Bone marrow (tissue), 2 donors: ENCODE measurements at places on chromosomes 13 and 19.

- no peak for DNase-seq
Observed at GRCh38 chr13:30915691-30916541, 9.8 kb downstream of the MEDAG start.

DNA sequence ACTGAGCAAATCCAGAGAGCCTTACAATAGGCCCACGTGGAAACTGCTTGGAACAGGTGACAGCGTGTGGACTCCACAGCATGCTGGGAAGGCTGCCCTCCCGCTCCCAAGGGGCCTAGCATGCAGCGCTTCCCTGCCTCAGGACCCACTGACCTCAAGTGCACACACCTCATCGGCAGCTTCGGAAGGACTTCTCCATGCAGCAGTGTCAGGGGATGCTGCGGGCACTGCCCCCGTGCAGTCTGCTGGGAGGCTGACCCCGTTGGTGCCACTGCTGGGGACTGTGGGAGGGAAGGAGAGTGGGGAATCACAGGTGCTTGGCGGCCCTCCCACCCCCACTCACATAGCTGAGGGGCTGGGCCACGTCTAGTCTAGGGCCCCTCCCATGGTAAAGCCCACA lies 17.2 kb downstream of the CAPS start:
- DNase-seq, result no peak

- no peak for DNase-seq
Observed at GRCh38 chr13:89514534-89515312, 1832.8 kb upstream of the MIR17HG start.

DNA sequence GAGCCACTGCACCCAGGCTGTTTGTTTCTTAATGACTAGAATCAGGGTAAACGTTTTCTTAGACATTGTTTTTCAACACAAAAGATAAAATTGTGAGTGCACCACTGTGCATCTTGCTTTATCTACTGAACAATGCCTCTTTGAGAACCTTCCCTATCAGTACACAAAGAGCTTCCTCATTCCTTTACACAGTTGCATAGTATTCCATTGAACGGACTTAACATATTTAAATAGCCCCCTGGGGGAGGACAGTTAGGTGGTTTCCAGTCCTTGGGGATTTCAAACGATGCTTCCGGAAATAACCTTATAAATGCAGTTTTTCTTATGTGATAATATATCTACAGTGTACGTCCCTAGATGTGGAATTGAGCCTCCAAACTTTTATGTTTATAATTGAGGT lies 8.6 kb downstream of the POLD1 start:
- DNase-seq, result no peak

DNA sequence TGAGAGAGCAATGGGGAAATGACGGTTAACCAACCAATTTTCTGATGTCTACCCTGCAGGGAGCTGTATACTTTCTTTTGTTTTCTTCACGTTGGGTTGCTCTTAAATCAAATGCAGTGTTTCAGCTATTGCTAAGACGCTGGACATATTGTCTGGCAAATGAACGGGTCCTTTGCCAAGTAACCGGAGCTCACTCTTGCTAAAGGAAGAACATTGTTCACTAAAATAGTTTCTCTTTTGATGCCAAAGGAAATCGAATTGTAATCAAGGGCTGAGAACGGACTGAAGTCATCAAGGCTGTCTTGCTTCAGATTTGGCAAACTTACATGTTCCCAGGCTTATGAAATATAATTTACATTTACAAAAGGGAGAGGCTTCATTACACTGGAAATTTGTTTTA lies 142.3 kb upstream of the ARGLU1 start:
- DNase-seq, result no peak

DNA sequence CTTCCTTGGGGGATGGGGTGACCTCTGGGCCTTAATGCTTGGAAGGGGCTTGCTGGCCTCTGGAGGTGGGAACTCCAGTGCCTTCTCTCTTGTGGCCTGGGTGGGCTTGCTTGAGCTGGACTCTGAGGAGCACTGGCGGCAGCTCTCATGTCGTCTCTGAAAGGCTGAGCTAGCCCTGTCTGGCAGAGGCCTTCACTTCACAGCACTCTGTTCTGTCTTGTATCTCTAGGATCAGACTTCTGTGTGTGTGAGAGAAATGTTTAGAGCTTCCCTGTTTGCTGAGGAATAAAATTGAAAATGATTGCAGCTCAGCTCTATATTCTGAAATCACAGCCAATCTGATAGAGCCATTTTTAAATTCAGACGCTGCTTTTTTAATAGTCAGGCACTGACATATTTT lies 185.3 kb downstream of the KCNRG start:
- no peak for DNase-seq

- no peak for DNase-seq
Observed at GRCh38 chr13:75666646-75667351, 30.7 kb downstream of the LMO7 start.

DNA sequence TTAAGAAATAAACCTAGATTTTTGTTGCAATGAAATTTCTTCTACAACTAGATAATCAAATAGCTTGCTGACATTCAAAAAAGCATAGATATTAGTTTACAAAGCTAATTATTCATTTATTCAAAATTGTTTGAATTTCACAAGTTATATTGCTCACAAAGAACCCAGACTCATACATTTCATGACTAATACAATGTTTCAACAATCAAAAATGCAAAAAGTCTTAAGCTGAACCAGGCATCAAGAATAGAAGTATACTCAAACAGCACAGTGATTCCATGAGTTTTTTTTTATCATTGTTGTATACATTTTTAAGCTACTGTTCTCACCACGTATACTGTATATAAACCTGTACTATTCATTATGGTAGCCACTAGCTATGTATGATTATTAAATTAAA lies 51.0 kb downstream of the DIAPH3 start:
- no peak for DNase-seq

- no peak for DNase-seq
Observed at GRCh38 chr13:51804295-51805172, 571 bp upstream of the DHRS12 start.

DNA sequence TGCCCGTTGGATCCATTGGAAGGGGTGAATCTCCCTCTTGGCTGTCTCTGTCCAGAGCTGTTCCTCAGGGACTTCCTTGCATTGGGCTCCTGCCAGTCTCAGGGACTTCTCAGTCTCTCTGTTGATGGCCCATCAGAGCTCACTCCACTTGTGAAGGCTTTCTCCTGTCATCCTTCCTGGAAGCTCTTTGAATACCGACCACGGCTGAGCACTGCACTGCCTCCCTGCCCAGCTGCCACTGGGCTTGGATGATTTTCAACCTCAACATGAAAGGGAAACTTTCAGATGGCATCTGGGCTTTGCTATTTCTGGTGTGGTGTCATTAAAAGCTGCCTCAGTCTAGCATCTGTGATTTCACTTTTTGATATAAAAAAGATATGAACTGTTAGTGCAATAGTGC lies 66.1 kb upstream of the ANKRD10 start:
- no peak for DNase-seq

DNA sequence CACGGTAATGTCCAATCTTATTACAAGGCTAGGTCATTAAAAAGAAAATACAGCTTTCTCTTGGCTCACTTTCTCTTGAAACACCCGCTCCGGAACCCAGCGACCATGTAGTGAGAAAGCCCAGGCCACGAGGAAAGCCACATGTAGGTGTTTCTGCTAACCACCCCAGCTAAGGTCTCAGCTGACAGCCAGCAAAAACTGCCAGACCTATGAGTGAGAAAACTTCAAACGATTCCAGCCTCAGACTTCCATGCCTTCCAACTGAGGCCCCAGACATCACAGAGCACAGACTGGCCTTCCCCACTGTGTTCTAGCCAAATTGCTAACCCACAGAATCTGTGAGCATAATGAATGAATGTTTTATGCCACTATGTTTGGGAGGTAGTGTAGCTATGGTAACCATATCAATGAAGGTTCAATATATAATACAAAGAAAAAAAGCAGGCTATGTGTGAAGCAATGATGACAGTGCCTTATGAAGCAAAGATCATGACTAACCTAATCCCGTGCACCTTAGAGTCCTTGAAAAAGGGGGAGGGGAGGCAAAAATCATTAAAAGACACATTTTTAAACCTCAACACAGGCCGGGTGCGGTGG lies 11.9 kb upstream of the TPTE2 start:
- DNase-seq, result no peak

DNA sequence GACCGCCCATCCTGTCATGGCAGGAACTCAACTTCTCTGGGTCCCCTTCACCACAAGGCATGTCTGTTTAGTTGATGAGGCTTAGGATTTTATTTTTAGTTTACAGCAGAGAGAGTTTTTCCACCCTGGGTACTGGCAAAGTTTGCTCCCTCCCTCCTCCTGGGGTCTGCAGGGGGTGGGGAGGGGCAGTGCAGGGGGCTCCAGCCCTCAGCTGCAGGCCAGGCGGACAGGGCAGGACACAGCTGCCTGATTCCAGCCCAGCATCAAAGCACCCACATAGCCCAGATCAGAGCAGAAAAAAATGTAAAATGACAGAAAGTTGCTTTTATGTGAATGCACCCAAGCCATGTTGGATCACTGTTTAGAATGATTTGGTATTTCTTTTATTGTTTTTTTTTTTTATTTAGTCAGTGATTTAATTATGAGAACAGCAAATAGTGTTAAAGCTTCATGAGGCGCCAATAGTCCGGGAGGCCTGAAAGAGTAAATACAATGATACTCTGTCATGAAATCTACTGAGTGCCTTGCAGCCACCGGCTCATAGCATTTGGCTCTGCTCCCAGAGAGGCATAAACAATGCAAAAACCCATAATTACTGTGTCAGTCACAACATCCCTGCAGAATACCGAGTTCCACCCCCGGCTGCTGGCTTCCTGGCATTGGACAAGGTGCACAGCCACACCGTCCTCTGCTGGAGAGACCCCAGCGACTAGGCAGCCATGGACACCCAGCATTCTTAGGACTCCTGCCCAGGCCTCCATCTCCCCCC lies 923.5 kb downstream of the UQCRFS1 start:
- DNase-seq, result no peak

DNA sequence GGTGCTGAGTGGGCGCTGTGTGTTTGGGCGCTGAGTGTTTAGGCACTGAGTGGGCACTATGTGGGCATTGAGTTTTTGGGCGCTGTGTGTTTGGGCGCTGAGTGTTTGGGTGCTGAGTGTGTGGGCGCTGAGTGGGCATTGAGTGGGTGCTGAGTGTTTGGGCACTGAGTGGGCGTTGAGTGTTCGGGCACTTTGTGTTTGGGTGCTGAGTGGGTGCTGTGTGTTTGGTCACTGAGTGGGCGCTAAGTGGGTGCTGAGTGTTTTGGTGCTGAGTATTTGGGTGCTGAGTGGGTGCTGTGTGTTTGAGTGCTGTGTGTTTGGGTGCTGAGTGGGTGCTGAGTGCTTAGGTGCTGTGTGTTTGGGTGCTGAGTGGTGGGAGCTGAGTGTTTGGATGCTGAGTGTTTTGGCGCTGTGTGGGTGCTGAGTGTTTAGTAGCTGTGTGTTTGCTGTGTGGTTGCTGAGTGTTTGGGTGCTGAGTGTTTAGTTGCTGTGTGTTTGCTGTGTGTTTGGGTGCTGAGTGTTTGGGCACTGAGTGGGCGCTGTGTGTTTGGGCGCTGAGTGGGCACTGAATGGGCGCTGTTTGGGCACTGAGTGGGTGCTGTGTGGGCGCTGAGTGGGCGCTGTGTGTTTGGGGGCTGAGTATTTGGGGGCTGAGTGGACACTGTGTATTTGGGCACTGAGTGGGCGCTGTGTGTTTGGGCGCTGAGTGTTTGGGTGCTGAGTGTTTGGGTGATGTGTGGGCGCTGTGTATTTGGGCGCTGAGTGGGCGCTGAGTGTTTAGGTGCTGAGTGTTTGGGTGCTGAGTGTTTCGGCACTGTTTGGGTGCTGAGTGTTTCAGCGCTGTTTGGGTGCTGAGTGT lies 47.2 kb upstream of the F7 start:
- no peak for DNase-seq

DNA sequence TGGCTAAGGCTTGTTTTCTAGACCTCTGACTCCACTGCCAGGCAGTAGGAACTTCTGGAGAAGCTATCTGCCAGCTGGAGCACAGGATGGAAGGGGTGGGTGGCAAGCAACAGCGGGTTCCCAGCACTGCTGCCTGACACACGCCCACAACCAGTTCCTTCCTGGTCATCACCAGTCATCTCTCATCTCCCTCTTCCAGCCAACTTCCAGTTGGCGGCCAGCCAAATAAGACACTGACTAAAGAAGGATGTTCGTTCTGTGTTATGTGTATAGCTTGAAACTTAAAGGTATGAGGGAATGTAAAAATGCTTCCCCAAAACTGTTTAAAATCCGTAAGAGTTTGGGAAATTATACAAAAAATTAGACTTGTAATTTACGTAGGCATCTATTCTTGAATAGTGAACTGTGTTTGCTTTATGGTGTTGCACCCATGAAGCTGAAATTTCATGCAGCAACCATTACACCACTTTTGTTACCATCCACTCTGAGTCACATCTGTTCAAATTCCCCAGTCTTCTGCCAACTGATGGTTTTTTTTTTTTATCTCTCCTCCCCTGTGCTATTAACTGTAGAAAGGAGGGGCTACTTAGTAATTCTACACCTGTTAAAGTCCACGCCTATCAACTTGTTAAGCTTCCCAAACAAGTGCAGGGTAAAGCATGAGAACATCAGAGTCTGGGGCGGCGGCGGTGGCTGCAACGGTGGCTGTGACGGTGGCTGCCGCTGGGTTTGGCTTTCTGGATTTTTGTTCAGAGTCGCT lies 86.2 kb upstream of the FRY start:
- DNase-seq, result peak; percentile 74

DNA sequence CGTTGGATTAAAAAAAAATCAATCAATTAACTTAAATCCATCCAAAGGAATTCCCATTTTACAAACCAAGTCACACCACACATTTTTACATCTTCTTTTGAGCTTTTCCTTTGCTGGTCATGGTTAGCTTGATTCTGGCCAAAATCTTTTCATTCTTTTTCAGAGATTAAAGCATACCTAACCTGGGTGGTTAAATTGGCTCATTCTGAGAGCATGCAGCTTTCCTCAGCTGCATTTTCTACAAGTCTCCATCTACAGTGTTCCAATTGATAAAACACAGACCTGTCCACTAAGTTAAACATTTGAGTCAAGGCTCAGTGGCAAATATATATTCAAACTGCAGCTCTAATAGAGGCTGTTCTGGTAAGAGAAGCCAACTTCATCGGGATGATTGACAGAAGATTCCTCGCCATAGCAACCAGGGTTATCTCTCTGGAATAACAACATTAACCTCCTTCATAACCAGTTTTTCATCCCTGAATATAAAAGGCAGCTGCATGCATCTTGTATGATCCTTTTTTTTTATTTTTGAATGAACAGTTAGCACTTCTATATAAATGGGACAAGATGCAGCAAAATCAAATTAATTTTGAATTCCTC lies 106.2 kb downstream of the DNAJC15 start:
- DNase-seq, result no peak

DNA sequence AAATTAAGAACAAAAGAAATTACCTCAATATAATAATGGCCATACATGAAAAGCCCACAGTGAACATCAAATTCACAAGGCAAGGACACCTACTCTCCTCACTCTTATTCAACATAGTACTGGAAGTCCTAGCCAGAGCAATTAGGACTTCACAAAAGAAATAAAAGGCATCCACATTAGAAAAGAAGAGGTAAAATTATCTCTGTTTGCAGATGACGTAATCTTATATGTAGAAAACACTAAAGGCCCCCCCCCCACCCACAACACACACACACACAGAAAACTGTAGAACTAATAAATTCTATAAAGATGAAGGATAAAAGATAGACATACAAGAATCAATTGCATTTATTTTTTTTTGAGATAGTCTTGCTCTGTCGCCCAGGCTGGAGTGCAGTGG lies 25.5 kb upstream of the LATS2 start:
- no peak for DNase-seq

GRCh38 chr13:109880371-109881346 lies 94.3 kb upstream of the IRS2 start:
- no peak for DNase-seq

- peak; percentile 99 for DNase-seq
Observed at GRCh38 chr19:6199240-6199994, 64.0 kb downstream of the ACSBG2 start.

- no peak for DNase-seq
Observed at GRCh38 chr13:76894401-76895110, 8.4 kb upstream of the KCTD12 start.

- DNase-seq, result no peak
Observed at GRCh38 chr19:9808855-9809824, 9.7 kb downstream of the FBXL12 start.
